Breast epithelium (tissue), 4 donors: ENCODE measurements at places on chromosomes 11 and 22. TPM values are rescaled to one million over a fixed set of nuclear protein-coding genes. Genes with fewer than 3 reads are reported as not detected.
A peak's percentile ranks its signal among the peaks of the same experiment; 100 is the strongest.

OR51E1 gene
- 0.29 TPM for total RNA-seq

NAALAD2 gene
- total RNA-seq, result 3.8 TPM

PMM1 gene
- total RNA-seq, result 48.5 TPM

GRCh38 chr11:128190312-128190711, 397.0 kb downstream of the ETS1 start:
- DNase-seq, result no peak

GRCh38 chr11:73229896-73230875, 12.1 kb downstream of the P2RY2 start:
- no peak for DNase-seq

DNA sequence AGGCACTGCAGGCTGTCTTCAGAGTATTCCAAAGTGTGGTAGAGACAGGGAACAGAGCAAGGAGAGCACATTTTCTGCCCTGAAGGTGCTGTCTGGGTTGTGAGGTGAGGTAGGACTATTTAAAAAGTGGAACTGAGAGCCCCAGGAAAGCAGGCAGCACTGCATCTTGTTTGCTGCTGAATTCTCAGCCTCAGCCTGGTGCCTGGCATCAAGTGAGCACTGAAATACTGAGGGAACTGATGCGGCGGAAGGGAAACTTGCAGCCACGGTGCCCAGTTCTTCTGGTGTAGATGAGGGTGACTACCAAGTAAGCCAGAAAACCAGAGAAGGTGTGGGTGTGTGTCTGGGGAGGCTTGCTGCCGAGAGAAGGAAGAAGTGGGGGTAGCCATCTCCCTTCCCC, 59.5 kb downstream of the TNRC6B start:
- DNase-seq, result no peak

- no peak for DNase-seq
Observed at GRCh38 chr11:87374038-87374807, 336.5 kb downstream of the TMEM135 start.

DNA sequence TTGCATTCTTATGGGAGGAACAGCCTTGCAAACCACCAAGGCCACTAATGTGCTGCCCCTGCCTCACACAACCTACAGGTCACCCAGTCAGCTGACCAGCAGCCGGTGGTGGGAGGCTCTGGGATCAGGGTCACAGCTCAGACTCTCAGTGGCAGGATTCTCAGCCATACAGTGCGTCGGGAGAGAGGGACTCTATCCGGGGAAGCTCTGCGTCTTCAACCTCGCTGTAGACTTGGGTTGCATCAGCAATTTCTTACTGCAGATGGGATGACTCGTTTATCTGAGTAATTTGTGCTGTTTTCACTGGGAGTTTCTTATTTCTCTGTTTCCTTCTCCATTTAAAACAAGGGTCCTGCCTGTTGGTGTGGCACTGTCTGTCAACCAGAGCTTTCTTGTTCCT, 257.7 kb downstream of the TBC1D22A start:
- DNase-seq, result no peak

- DNase-seq, result no peak
Observed at GRCh38 chr11:91041626-91042025, 818.8 kb upstream of the CHORDC1 start.

DNA sequence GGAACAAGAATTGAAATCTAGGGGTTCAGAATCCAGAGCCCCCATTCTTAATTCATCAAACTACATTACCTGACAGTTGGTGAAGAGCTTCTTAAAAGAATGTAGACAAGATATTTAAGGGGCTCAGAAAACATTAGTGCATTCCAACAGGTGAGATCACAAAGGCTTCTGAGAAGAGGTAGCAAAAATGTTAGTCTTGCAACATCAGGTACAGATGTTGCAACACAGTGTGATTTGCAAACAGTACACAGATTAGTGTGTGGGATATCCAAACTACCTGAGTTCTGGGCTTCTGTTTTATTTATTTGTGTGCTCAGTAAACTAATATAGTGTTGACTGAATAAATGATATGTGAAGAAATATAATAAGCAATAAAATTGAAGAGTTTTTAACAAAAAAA, 11.8 kb downstream of the CASP4 start:
- no peak for DNase-seq

GRCh38 chr11:113947994-113948393, 26.9 kb upstream of the HTR3A start:
- DNase-seq, result no peak

- no peak for DNase-seq
Observed at GRCh38 chr11:12787847-12788246, 113.6 kb downstream of the TEAD1 start.

GRCh38 chr22:49213731-49214352, 613.8 kb downstream of the BRD1 start:
- DNase-seq, result peak; percentile 22

DNA sequence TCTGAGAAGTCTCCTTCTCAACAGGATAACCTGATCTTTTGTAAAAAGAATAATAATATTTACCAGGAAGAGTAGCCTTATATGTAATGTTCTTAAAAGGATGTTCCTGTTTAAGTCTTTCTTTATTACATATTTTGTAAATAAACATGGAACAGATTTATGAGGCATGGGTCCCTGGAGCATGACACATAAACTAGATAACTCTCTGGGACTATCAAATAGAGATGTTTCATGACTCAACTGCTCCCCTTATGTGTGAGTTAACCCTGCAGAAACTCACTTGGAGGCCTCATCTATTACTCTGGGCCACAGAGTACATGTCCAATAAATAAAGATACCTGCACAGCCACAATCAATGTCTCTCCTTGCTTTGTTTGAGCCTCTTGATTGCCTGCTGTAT, 64.6 kb downstream of the GDPD4 start:
- DNase-seq, result no peak

GRCh38 chr22:43825651-43826050, 13.5 kb upstream of the EFCAB6 start:
- DNase-seq, result no peak

GRCh38 chr22:19062943-19063308, 59.3 kb downstream of the DGCR2 start:
- DNase-seq, result no peak

DNA sequence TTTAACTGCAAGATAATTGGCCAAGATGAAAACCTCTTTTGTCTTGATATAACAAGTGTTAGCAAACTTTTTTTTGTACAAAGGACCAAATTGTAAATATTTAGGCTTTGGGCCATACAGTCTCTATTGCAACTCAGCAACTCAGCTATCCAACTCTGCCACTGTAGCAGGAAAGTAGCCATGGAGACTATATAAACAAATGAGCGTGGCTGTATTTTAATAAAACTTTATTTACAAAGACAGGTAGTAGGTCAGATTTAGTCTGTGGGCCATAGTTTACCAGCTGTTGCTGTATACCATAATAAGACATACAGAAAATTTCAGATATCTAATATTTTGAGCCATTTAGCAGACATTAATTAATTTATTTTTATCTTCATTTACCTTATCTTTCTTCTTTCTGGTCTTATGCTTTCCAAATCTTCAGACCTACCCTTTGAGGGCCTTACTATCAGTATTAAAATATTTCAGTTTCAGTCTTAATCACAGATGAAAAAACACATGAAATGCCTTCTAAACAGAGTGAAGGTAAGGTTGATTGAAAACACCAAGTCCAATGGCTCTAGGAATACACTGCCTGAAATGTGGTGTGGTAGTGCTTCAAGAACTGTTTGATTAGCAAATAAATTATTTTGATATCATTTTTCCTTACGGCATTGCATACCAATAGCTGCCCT, 256.9 kb upstream of the CTSC start:
- no peak for DNase-seq

DNA sequence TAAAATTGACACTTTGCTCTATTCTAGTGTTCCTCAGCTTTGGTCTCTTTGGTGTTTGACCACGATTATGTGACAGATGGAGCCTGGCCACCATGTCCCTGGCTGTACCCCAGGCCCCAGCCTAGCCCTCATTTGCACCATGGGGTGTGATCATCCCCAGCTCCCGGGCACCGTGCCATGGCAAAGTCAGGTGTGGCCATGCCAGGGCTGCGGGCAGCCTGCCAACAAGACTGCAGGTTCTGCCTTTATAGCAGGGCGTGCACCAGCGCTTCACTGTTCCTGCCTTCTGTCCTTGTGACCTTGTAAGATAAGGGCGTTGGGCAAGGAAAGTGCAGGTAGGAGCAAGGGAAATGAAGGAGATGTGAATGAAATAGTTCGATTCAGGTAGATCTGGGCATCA, 22.4 kb upstream of the APOBEC3A start:
- DNase-seq, result peak; percentile 69

- no peak for DNase-seq
Observed at GRCh38 chr11:93689240-93689639, 27.8 kb downstream of the CEP295 start.

DNA sequence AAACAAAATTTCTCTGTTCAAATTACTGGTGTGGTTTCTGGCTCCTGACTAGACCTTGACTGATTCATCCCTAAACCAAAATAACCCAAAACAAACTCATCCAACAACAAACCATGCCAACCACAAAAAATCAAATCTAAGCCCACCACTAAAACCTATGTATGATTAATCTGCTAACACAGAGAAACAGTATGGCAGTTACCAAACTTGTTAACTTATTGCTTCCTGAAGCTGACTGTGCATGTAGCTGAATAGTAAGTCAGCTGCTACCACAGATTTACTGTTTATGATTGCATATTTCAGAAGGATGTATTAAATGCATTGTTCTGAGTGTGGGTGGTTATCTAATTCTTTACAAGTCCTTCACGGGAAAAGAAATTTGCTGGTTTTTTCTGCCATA, 231.1 kb downstream of the SWAP70 start:
- no peak for DNase-seq

DNA sequence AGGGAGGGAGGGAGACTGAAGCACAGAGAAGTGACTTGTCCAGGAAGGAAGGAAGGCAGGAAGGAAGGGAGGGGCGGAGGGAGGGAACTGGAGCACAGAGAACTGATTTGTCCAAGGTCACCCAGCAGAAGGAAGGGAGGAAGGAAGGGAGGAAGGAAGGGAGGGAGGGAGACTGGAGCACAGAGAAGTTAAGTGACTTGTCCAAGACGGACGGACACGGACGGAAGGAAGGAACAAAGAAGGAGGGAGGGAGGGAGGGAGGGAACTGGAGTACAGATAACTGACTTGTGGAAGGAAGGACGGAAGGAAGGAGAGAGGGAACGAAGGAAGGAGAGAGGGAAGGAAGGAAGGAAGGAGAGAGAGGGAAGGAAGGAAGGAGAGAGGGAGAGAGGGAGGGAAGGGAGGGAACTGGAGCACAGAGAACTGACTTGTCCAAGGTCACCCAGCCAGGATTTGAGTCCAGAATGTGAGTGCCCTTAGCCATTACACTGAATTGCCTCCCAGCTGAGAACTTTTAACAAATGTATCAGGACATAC, 1.5 kb downstream of the SLC35F2 start:
- no peak for DNase-seq

GRCh38 chr11:133793271-133794035, 51.9 kb downstream of the SPATA19 start:
- DNase-seq, result no peak

- DNase-seq, result no peak
Observed at GRCh38 chr22:49317369-49317768, 510.3 kb downstream of the BRD1 start.

- DNase-seq, result no peak
Observed at GRCh38 chr22:35649026-35649553, 844 bp downstream of the APOL6 start.

GRCh38 chr22:18905540-18906409, at the start of gene DGCR6:
DGCR6 (plus strand) TSS chr22:18906320; CDS start chr22:18906375, 55 bp downstream.
- DNase-seq, result no peak

DNA sequence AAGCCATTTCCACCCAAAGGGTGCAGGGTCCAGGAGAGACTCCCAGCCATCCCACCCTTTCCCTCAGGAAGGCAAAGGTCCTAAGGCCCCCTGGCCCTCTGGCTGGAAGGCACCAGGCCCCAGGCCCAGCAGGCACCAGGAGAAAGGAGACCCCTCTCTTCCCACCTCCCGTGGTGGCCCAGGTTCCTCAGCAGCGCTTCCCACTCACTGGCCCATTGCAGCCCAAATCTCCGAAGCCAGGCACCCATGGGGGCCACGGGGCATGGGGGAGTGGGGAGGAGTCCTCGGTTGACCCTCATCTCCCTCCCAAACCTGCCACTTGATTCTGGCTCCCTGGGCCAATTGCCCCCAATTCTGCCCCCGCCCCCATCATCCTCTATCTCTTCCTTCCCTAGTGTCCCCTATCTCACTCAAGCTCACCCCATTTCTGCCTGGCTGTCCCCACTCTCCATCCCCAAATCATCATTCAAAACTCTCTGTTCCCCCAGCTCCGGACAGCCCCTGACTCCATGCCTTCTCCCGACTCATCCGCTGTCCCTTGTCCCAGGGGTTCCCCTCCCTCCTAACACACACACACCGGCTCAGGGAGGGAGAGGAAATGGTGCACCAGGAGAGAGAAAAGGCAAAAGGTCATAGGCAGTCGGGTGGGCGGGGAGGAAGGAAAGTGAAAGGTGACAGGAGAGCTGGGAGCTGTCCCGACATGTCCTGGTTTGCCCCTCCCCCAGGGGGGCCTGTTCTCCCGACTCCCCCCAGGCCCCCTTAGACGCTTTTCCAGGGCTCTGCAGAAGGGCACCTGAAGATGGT, 1.2 kb downstream of the LIF start:
- no peak for DNase-seq

DNA sequence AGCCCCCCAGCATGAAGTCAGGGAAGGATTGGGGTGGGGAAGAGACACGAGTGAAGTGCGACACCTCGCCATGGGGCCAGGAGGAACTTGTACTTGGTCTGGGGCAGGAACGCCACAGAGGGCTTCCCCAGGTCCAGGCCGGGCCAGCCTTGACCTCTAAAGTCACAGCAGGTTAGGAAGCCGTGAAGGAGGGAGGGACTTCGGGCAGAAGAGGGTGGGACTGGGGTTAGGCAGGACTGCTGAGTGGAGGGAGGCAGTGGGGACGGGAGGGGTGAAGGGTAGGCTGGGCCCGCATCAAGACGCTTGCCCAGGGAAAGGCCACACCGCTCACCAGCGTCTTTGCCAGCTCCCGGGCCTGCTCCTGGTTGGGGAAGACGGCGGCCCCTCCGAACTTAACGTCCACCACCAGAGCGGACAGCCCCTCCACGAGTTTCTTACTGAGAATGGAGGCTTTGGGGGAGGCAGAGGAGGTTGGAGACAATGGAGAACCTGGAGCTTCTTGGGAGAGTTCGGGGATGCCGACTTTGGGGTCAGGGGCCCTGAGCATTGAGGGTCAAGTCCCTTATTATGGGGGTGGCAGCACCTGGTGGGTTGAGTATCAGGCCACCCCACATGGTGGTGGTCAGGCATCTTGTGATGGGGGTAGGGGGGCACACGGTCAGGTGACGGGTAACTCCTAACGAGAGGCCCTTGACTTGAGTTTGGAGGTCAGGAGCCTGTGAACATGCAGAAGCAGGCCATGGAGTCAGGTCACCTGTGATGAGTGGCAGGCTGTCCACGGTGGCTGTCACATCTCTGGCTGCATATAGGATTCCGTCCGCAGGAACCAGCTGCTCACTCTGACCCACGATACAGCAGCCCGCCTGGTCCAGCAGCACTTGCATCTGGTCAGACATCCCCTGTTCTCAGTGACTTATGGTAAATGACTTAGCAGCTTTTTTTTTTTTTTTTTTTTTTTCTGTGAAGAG, 1.7 kb upstream of the SCO2 start:
- DNase-seq, result peak; percentile 51

GRCh38 chr22:20748731-20749428, 25.0 kb upstream of the SERPIND1 start:
- DNase-seq, result no peak

GRCh38 chr11:123742031-123742723, 717 bp upstream of the ZNF202 start:
- DNase-seq, result no peak

GRCh38 chr11:104844451-104844850, 53.8 kb downstream of the CASP12 start:
- no peak for DNase-seq

GRCh38 chr22:35477911-35478582, 62.6 kb upstream of the RASD2 start:
- DNase-seq, result no peak
